ENCODE measurements at places on chromosomes 6 and 20.

- DNase-seq = no peak
These were observed 90.6 kb downstream of the TTLL2 start for GRCh38 chr6:167415441-167415961.

DNA sequence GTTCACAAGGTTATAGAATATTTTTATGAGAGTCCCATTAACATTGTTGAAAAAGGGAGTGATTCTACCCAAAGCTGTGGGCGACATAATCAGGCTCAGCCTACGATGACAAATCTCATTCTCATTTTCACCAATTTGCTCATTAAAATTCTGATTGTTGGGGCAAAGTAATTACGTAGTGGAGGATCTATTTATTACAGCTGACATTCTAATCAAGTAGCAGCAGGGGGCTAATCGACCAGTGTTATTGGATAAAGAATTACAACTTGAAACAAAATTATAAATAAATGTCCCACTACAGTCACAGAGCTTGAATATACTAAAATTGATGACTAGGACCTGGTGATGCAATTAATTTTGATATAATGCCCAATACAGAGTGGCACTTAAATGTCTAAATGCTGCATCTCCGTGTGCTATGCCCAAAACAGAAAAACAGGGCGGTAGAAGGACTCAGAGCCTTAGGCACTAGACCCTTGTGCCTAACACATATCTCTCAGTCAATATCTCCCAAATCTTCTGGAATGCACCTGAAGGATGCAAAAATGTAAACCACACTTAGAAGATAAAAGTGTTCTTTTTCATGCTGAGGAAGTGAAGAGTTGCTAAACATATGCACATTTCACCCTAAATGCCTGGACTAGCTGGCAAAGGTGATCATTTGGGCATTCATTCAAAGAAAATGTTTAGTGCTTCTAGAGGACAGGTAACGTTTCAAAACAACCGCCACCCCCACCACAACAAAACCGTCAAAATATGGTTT, 88.3 kb downstream of the CD24 start:
- DNase-seq = no peak

DNA sequence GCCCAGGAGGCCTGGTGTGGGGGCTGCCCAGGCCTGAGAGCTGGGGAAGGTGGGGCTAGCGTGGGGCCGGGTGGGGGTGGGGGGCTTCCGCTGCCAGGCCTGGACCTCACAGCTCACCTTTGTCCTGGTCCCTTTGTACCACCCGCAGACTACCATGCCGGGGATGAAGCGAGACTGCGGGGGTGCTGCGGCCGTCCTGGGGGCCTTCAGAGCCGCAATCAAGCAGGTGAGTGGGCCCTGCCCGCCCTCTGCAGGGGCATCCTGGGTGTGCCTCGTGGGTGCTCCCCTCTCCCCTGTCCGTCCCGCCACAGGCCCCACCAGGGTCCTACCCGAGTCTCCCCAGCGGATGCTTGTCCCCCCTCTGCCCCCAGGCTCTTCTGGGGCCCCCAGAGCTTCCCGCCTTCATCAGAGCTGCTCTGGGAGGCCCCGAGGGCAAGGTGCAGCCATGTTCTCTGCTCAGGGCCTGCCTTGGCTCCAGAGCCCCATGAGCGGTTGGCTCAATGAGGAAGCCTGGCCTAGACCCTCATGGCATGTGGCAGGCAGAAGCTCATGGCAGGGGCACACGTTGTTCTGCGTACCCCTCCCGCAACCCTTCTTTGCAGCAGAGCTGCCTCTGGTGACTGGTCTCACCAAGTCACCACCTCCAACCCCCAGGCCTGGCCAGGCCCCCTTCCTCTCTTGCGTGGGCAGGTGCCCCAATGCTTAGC, 14.5 kb downstream of the NPEPL1 start:
- DNase-seq = no peak

DNA sequence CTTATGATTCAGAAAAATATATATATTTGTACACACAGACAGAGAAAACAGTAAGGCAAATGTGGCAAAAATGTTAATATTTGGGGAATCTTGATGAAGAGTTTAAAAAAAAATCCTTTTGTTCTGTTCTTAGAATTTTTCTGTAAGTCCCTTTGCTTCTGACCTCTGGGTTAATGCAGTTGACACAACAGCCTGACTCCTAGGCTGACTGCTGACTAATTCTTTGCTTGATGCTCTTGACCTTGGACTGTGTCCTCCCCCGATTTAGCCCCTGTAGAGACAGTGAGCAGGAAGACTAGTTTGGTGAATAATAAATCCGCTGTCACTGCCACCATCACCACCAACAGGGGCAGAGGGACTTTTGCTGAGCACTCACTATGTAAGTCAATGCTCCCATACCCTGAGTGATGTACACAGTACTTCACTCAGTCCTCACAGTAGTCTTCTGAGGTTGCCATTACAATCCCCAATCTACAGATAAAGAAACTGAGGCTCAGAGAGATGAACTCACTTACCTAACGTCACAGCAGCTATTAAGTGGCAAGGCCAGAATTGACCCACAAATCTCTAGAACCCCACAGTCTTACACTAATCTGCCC, 71.7 kb downstream of the SNX5 start:
- no peak for DNase-seq

DNA sequence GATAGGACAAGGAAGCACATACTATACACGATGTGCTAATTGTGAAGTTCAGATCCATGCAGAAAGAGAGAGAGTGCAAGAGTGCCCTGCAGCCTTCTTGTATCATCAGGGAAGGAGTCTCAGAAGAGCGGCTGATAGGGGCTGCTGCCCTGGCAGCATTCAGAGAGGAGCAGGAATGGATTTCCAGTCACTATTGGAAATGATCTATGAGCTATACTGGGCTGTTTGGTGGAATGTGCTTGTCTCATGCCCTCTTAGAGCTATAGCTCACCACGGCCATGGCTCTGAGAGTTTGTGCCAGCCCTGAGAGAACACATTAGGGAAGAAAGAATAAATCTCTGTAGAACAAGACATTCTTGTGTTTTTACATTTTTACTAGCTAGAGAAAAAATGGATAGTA, 212.6 kb upstream of the RAB32 start:
- DNase-seq = no peak

GRCh38 chr6:145420599-145420998, 314.7 kb downstream of the EPM2A start:
- peak; percentile 6 for DNase-seq

- DNase-seq = no peak
These were observed 37.3 kb downstream of the PYGB start for GRCh38 chr20:25285091-25285647.

DNA sequence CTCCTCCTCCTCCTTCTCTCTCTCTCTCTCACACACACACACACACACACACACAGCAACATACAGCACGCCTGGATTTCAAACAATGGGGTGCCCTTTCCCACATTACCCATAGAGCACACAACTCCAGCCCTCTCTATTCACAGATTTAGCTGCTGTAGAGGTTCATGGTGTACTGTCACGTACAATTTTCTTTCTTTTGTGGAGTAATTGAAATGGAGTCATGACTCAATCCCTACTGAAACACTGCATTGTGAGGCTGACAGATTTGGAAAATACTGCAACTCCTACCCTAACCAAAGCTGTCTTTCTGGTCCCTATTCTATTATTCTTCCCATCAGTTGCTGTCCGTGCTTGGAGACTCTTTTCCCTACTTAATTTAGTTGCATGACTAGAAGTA, 166.9 kb downstream of the EDN1 start:
- DNase-seq = no peak

- no peak for DNase-seq
These were observed 11.4 kb downstream of the MYB start for GRCh38 chr6:135192256-135193174.

GRCh38 chr6:107666981-107667601, 157.0 kb downstream of the SCML4 start:
- DNase-seq = no peak

DNA sequence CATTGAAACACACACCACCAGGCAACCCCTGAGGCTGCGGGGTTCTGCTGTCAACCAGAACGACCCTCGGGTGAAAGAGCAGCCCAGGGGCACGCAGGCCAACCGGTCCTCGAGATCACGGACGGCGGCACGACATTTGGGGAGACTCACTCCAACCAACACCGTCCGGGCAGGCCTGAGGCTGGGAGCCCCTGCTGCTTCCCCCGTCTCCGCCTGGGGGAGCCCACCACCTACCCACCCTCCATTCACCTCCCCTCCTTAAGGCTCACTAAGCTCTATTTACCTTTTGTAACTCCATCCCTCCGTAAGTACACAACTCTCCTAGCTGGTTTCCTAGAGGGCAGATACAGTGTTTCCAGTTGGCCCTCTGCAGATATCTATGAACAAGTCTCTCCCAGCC, 971.3 kb upstream of the DEFB115 start:
- DNase-seq = no peak

DNA sequence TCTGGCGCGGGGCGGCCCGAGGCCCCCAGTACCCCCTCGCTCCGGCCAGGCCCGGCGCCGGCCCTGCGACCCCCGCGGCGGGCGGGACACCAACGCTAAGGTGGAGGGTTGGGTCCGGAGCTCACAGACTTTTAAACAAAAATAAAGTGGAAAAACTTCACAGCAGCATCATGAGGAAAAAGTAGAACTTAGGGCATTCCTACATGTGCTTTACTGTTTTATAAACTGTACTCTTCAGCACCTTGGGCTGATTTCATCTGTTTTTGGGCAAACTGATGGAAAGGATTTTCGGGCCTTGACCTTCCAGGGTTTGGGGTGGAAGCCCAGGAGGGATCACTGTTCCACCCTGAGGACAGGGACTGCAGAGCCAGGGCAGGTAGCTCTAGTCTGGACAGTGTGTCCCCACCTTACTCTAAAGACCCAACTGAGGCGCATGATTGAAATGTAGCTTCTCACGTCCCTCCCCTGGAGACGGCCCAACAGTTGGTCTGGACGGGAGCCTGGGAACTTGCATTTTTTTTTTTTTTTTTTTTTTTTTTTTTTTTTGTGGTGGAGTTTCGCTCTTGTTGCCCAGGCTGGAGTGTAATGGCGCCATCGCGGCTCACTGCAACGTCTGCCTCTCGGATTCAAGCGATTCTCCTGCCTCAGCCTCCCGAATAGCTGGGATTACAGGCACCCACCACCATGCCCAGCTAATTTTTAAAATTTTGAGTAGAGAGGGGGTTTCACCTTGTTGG, 740 bp downstream of the NELFCD start:
- no peak for DNase-seq

GRCh38 chr6:92810913-92811312, 608.4 kb downstream of the EPHA7 start:
- DNase-seq = peak; percentile 60

- DNase-seq = no peak
These were observed 23.0 kb upstream of the IGF2R start for GRCh38 chr6:159945801-159946392.

DNA sequence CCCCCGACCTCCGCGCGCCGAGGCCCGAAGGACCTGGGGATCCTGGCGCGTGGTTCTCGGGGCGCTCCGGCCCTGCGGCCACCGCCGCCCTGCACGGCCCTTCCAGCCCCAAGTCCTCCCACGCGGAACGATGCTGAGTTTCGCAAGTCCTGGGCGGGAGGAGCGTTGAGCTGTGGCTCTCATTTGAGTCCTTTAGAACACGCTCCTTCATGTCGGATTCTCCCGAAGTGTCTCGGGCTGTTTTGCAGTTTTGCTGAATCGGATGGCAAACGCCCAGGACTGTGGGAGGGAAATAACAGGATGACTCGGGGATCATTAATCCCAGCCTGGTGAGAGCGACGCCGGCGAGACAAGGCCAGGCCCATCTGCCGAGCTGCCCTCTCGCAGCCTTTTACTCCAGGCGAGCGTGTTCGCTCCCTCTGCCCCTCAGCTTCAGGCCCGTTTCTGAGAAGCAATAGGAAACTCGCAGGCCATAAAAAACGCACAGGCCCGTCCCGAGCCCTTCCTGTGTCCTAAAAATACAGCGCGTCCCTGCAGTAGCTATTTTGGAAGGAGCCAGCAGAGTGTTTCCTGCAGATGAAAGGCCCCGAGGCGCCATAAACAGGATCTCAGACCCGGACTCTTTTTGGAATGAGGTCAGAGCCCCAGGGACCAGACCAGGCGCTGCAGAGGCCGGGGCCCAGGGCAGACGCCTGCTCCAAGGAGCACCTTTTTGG, 153.5 kb downstream of the DLL1 start:
- no peak for DNase-seq

GRCh38 chr6:97913721-97914120, 630.7 kb upstream of the MMS22L start:
- no peak for DNase-seq

- no peak for DNase-seq
These were observed 18.7 kb downstream of the CDS2 start for GRCh38 chr20:5145365-5146098.

DNA sequence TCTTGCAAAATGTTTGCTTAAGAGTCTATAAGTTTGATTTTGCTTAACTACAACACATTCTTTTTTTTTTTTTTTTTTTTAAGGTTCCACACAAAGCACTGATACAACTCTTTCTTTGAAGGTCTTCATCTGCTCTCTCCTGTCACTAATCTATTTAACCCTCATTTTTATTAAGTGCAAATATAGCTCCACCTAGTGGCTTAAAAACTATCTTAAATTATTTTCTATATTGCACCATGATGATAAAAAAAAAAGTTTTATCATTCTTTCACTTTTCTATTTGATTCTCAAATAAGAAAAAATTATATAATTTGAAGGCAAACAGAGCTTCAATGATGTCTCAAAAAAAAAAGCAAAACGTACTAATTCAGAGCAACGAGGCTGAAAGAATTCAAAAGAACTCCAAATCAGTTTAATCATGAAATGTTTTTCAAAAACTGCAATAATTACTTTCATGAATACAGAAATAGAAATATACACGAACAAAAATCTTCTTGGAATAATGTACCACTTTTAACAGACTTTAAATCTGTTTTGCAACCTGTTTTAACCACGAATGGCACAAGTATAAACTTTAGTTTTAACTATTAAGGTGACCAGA, 12.8 kb downstream of the ESF1 start:
- DNase-seq = peak; percentile 50

DNA sequence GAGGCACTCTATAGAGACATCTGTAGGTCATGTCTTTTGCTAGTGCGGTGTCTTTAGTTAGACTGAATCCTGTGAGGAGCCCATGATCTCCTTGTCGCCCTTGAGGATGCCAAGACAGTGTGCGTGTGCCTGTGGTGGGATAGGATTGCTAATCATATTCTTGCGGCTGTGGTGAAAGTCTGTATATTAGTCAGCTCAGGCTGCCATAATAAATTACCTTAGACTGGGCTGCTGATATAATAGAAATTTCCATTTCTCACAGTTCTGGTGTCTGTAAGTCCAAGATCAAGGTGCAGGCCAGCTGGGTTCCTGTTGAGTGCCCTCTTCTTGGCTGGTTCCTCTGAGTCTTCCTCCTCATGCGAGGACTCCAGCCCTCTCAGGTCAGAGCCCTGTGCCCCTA, 141.2 kb downstream of the JARID2 start:
- no peak for DNase-seq

DNA sequence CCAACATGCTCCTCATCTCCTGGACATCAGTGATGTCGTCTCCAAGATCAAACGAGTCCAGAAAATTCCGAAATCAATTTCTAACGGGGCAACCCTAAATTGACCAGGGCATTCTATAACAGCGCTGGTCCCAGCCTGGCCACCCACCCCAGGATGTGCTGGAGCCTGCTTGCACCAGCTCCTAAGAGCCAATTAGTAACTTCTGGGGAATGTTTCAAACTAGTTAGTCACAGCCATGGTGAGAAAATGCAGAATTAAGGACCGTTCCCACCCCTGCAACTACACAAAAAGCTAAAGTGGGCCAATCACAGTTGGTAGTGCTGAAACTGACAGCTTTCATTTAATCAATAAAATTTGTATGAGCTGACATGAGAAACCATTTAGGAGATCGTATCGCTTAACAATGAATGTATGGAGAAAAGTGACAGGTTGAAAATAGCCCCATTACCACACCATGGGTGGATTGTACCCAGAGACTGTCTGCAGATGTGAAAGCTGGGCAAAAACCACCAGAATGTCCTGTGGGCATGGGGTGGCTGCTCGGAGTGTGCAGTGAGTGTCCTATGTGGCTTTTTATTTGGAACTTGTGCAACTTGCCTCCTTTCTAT, 165.7 kb upstream of the AFDN start:
- DNase-seq = no peak
